Endothelial cell (in vitro differentiated cells): ENCODE measurements at places on chromosomes 4 and X. TPM values are rescaled to one million over a fixed set of nuclear protein-coding genes. Genes with fewer than 3 reads are reported as not detected.

Gene MTMR8
- 3.4 TPM for total RNA-seq

Gene PAK3
- total RNA-seq: 4.0 TPM

Gene NSG1
- total RNA-seq: 2.9 TPM

Gene LUZP4
- not detected for total RNA-seq

Gene SSX2
- total RNA-seq: not detected

Gene GABRQ
- total RNA-seq: 0.41 TPM

Gene CT55
- 0.21 TPM for total RNA-seq

Gene H2BW2
- not detected for total RNA-seq

Gene EOLA2
- total RNA-seq: 118 TPM

Gene LRP2BP
- 0.92 TPM for total RNA-seq
